T follicular helper cell (primary cell): ENCODE measurements at places on chromosomes 5 and 9.

GRCh38 chr9:18427691-18428090 is 46.3 kb upstream of the ADAMTSL1 start:
- no peak for DNase-seq

- DNase-seq = no peak
These were observed 222.6 kb downstream of the MEF2C start for GRCh38 chr5:88660264-88660946.

DNA sequence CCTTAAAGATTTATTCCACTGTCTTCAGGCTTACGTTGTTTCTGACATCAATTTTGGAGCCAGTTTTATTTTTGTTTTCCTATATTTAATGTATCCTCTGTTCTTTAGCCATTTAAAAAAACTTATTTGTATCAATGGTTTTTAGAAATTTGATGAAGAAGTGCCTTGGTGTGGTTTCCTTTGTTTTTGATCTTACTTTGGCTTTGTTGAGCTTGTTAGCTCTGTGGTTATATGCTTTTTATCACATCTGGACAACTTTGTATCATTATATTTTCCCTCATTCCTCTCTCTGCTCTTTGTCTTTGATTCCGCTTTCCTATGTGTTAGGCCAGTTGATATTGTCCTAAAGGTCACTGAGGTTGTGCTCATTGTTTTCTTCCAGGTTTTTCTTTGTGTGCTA is 58.5 kb downstream of the SPIN1 start:
- DNase-seq = no peak

- DNase-seq = no peak
These were observed 41.3 kb downstream of the RECK start for GRCh38 chr9:36078051-36078450.

DNA sequence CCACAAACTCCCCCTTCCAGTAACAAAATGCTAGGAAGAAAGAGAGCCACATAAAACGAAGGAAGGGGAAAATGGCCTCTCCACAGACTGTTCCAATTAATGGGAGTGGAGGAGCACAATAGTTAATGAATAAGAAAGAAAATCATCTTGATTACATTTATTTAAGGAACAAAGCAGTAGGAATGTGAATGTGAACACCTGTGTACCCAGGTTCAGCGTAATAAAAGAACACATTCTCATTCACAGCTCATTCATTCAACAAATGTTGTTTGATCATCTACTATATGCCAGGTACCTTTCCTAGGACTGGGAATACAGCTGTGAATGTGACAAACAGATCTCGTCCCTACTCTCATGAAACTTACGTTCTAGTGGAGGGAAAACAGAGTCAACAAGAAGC is 35.7 kb downstream of the SIL1 start:
- DNase-seq = no peak

DNA sequence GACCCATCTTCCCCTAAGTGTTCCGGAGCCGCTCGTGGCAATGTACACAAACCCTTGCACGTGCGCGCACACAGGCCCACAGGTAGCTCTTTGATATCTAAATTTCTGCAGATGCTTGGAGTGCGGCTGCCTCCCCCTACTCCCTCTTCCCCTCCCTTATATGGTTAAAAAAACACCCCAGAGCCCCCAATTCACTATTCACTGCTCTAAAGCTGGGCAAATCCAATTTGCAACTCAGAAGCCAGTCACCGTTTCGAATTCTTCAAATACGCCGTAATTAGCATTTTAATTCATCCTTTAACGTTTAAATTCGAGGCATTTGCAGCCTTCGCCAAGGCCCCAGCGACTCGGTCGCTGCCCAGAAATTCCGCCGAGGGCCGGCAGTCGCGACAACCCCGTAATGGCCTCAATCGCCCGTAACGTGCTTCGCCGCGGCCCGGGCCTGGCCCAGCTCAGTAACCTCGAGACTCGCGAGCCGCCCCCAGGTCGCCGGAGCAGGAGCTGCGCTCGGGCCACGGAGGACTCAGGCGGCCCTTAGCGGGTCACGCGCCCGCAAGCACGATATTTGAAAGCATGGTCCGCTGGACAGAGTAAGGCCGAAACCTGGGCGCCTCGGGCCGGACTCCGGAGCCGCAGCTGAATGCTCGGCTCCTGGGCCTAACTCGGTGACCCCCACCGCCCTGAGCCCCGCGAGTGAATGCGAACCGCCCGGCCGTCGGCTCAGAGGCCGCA is 1.3 kb downstream of the IRX2 start:
- no peak for DNase-seq

GRCh38 chr5:4197151-4197550 is 601.5 kb downstream of the IRX1 start:
- DNase-seq = no peak

GRCh38 chr9:130610862-130611707 is 31.7 kb downstream of the FUBP3 start:
- no peak for DNase-seq

GRCh38 chr5:124901081-124901480 is 154.6 kb upstream of the ZNF608 start:
- DNase-seq = no peak

DNA sequence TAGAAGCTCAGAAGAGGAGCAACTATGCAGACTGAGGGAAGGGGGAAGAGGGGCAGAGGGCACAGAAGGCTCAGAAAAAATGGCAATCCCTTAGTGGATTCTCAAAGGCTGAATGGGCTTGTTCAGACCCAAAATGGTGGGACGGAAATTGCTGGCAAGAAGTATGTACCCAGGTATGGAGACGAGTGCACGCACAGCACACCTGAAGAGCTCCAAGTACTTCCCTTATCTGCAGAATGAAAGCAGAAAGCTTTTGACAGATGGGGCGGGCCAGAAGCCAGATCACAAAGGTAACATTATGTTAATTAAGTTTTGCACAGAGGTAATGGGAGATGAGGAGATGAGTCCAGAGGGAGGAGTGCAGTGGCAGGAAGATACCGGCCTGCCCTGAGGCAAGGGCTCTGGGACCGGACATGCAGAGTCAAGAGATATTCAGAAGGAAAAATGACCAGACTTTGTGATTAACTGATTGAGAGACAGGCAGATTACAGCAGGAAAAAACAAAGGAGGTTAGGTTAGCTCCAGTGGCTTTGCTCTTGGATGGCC is 138.1 kb upstream of the PIK3R1 start:
- DNase-seq = no peak

DNA sequence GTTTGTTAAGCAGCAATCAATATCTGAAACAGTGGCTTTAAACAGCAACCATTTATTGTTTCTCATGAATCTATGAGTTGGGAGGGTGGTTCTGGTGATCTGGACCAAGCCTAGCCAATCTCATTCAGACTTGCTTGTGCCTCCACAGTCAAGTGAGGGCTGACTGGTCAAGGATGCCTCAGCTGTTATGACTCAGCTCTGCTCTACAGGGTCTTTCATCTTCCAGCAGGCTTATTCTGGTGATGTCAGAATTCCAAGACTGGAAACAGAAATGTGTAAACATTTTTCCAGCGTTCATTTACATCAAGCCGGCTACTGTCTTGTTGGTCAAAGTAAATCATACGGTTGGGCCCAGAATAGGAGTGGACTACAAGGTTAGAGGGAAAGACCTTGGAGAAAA is 2.5 kb upstream of the PIP5K1B start:
- DNase-seq = no peak

DNA sequence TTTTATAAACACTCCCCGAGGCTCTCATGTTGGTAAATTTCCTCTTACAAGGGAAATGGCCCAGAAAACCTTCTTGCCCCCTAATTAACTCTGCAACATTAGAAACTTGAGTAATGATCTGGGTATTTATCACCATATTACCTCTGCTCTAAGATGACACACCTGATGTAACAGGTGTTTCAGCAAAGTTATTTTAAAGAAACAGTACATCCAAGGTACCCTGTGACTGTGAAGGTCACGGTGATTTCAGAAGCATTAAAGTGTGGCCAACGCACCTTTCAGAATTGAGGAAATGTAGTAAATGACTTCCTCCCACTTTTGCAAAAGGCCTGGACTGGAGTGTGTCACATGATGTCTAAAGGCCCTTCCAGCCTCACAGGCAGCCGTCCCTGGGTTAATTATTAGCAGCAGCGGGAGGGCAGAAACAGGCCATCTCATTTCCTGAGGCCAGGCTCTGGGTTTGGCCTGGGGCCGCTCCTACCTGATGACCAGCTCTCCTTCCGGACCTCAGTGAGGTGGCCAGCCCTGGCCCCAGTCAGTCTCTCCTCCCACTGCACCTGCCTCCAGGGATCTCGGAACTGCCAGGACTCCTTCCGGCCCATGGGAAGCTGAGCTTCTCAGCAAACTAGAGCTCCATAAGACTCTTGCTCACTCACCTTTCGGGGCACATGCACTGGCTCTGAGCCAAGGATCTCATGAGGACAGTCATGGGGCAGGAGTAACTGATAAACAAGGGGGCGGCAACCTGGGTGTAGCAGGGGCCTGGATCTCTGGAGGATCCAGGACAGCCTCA is 20.7 kb downstream of the PTPN3 start:
- DNase-seq = no peak

GRCh38 chr9:2125906-2126305 is 110.8 kb downstream of the SMARCA2 start:
- DNase-seq = no peak

DNA sequence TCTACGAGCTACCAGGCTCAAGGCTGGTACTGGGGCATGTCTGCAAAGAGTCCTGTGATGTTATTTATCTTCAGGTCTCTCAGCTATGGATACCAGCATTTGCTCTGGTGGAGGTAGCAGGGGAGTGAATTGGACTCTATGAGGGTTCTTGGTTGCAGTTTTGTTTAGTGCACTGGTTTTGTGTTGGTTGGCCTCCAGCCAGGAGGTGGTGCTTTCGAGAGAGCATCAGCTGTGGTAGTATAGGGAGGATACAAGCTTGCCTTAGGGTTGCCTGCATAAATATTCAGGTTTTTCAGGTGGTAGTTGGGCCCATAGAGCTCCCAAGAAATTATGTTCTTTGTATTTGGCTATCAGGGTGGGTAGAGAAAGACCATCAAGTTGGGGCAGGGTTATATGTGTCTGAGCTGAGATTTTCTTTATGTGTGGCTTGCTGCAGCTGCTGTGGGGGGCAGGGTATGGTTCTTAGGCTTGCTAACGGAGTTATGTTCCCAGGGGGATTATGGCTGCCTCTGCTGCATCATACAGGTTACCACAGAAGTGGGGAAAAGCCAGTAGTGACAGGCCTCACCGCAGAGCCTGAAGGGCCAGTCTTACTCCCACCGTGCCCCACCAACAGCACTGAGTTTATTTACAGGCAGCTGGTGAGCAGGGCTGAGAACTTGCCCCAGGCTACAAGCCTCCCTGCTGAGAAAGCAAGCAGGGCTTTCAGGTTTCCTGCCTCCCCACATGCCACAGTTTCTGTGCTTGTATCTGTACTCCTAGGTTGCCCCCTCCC is 9.7 kb upstream of the RIOK2 start:
- no peak for DNase-seq

- no peak for DNase-seq
These were observed 11.9 kb downstream of the TMC1 start for GRCh38 chr9:72533322-72533721.

- no peak for DNase-seq
These were observed 4.2 kb downstream of the TPM2 start for GRCh38 chr9:35685506-35685905.

- DNase-seq = no peak
These were observed 154.4 kb downstream of the MAN2A1 start for GRCh38 chr5:109844148-109844547.
